Skeletal muscle cell (primary cell): ENCODE measurements at places on chromosomes 7 and 10.

- DNase-seq: no peak
Measured at GRCh38 chr7:66054063-66054462, 21.6 kb upstream of the ASL start.

- DNase-seq: no peak
Measured at GRCh38 chr10:62268027-62268398, 631 bp downstream of the RTKN2 start.

- no peak for DNase-seq
Measured at GRCh38 chr7:80387634-80388193, 124.2 kb downstream of the GNAT3 start.

- DNase-seq: no peak
Measured at GRCh38 chr10:132328738-132329137, 3.3 kb upstream of the LRRC27 start.

- DNase-seq: peak; percentile 90
Measured at GRCh38 chr10:77501152-77501845, 136.3 kb downstream of the KCNMA1 start.

DNA sequence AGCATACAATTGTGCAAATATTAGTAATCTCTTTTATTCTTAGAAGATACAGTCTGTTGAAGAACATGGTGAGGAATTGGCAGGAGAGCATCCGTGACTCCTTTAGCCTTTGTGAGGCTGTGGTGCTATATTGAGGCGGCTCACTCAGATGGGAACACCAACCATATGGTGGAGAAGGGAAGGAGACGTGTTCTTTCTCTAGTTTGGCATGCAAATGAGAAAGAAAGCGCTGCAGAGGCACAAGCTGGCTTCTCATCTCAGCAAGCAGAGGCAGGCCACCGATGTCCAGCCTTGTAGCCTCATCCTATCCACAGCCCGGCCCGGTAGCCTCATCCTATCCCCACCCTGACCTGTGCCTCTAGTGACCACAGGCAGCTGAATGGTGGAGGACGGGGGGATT, 288.3 kb downstream of the CAMK1D start:
- DNase-seq: no peak

- no peak for DNase-seq
Measured at GRCh38 chr10:1203216-1203615, 147.0 kb downstream of the WDR37 start.

DNA sequence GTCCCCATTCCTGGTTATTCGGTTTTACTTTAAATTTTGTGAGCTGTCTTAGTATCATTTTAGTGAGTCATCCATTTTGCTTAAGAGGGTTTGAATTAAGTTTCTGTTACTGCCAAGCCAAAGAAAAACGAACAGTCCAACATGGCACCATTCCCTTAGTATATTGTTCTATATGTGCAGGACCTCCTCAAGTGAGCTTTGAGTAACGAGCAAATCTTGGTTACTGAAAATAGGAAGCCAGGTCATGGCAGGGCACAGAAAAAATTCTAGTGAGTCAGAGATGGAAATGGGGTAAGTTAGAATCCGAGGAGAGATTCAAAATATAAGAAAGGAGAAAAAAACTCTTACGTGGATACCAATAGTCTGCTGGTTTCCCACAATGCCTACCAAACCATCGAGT, 292.9 kb downstream of the BAMBI start:
- peak; percentile 51 for DNase-seq

DNA sequence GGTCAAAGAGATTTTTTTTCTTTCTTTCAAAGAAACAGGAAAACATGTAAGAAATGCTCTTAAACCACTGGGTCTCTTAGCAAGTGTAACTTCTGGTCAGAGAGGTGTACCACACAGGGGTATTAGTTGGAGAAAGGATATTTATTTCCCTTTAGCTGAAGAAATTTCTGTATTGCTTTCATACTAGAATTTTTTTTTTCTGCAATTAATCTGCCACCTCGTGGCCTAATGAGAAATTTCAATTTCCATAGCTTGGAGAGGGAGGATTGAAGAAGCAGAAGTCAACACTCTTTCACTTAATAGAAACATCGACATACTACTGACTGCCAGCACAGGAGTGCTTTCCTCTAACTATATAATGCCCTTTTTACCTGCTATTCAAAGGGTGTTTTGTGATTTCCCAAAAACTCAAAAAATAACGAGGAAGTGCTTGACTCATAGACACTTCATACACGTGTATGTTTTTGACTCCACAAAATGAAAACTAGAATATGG, 177.6 kb upstream of the NAMPT start:
- DNase-seq: no peak

DNA sequence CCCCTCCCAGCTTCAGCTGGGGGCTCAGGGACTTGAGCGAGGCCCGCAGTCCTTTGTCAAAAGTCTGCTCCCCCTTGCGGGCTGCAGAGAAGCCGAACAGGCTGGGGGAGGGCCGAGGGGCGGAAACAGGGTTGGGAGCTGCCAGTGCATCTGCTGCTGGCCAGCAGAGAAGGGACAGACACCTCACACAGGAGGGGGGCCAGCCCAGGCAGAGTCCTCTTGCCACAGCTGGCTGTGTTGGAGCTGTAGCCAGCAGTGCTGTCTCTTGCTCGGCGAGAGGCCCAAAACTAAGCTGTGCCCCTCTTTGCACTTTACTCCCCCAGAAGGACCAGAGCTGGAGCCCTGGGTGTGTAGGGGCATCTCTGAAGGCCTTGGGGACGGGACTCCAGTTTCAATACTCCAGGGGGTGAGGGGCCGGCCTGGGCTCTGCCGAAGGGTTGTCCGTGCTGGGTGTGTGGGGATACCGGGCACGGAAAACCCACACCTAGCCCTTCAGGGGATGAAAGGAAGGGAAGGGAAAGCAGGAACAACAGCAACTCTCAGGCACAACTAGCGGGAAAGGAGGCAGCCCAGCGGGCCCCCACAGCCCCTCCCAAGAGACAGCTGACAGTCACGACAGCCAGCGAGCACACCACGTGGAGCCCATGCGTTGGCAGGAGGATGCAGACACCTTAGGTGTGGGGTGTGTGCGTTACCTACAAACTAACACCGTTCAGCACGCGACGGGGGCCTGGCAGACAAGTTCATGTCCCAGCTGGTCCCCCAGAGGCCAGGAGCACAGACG, 17.8 kb downstream of the YKT6 start:
- no peak for DNase-seq

DNA sequence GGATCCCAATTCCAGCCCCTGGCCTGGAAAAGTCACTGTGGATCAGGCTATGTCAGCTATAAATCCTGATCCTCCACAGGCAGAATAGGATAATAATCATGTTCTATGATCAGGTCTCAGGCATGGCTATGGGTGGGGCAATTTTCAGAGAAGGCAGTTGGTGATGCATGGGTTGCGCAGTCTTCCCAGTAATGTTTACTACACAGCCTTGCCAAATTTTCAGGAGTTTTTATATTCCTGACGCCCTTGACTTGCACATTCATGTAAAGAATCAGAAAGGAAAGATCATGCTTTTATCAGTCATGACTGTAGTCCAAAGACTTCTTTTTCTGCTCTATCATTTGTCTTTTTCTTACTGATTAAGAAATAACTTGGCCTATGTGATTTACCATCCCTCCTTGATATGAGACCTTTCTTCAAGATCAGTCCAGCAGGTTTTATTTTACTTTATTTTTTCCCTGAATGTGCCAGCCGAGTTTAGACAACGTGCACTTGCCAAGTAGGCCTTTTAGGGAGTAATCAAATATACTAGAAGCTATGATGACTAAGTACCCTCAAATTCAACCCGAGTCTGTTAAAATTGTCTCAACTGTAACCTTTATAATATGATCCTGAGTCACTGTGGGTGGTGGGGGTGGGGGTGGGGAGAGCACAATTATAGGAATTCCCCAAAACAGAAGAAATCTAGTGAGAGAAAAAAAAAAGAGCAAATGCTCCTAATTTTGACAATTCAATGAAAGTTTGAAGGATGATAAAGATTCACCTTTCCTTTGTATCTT, 31.9 kb downstream of the ARL4A start:
- peak; percentile 67 for DNase-seq

- no peak for DNase-seq
Measured at GRCh38 chr7:22093001-22093400, 147.3 kb upstream of the CDCA7L start.

DNA sequence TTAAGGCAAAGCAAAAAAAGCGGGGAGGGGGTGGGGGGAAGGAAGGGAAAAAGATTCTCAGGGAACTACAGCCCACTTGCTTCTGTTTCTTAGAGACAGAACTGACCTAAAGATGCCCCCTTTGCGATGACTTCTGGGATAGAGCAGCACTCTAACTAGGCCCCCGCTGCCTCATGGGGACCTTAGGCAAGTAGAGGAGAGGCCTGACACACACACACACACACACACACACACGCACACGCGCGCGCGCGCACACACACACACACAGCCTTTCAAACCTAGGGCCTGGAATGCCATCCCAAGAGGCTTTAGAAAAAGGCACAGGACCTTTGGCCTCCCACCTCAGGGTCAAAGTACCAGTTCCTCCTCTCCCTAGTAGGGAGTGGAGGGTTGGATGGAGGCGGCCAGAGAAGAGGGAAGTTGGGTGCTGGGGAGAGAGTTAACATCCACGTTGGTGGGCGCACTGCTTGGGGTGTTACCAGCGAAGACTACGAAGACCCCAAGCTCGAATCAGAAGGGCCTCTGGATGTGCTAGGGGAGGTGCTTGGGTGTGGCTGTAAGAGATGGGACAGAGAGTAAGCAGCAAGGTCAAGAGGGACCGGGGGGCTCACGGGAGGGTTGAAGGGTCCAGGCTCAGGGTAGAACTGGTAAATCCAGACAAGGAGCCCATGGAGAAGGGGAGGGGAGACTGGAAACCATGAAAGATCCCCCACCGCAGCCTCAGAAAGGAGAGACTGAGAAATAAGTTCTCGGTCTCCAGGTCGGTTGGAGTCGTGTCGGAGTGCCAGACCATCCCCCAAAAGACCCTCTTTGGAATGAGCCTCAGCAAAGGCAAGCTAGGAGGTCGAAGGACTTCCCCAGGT, 1.2 kb upstream of the COL1A2 start:
- DNase-seq: no peak

DNA sequence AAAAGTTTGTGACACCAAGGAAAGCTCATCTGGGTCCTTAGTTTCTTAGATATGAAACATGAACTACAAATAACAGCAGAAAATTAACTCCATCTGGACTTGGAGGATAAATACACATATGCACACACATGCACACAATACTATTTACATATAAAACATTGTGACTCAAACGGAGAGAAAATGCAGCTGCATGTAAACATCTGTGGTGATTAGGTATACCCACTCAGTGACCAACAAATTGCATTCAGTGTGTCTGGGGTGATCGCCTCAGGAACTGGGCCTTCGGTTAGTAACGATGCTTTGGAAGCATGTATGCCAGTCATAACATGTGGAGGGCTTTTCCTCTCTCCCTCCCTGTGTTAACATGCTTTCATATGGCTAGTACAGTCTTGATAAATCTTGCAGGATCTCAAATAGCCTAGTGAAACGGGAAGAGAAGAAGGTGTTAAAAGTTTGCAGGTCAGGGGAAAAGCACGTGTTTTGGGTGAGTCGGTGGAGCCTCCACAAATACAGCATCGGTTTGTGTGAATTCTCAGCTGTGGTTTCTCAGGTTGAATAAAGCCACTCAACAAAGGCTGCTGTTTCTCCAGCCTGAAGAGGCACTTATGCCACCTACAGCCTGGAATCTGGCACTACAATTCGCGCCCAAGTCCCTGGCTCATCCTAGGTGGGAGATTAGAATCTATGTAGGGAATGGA, 8.7 kb upstream of the GLRX3 start:
- DNase-seq: peak; percentile 19

DNA sequence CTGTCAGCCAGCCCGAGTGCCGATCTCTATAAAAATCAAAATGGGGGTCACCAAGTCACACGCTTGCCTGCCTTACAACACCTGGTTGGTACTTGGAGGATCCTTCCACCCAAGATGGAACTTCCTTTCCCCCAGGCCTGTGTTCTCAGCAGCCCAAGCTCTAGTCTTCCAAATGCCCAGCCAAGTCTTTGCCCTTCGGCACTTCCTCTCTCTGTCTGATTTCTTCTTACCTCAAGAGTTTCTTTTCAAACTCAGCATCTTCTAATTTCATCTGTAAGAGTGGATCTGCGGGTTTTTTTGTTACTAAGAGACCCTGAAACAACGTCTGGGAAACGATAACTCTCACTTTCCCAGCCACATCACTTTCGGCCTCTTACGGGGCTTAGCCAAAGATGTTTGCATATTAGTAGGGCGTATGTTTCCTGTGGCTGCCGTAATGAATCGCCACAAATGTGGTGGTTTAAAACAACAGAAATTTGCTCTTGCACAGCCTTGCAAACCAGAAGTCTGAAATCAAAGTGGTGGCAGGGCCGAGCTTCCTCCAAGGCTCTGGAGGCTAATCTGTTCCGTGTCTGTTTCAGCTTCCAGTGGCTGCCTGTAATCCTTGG, 219.9 kb downstream of the TCF7L2 start:
- no peak for DNase-seq

DNA sequence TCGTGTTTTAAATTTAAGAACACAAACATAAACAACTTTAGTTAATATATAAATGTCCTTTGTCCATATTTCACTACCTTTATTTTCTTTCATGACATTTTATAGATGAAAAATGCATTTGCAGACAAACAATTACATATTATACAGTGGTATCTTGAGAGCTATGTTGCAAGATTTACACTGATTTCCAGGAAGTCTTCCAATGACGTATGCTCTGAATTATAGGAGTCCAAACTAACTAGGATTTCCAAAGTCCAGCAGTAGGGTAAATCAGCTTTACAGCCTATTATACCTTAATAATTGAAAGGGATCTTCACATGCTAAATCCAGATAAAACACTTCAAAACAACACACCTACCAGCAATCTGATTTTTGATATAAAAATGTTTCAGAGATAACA, 69.4 kb downstream of the HYCC1 start:
- peak; percentile 24 for DNase-seq

GRCh38 chr10:110865186-110865808, 6.4 kb upstream of the PDCD4 start:
- DNase-seq: peak; percentile 67

GRCh38 chr7:132558815-132559214, 17.5 kb downstream of the PLXNA4 start:
- no peak for DNase-seq

DNA sequence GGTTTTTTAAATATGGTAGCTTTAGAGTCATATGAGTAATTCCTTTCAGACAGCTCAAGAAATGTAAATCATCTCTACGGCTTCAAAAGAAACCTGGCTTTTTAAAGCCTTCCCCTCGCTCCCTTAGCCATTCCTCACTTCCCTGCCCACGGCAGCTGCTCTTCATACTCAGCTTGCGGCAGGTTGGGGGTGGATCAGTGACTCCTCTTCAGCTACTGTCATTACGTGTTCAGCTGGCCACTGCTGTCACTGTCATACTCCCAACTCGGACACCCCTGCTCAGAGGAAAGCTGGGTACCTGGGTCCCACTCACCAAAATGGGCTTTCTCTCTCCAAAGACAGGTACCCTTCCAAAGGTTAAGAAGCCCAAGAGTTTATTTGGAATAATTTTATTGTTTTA, 6.6 kb downstream of the YWHAG start:
- no peak for DNase-seq

DNA sequence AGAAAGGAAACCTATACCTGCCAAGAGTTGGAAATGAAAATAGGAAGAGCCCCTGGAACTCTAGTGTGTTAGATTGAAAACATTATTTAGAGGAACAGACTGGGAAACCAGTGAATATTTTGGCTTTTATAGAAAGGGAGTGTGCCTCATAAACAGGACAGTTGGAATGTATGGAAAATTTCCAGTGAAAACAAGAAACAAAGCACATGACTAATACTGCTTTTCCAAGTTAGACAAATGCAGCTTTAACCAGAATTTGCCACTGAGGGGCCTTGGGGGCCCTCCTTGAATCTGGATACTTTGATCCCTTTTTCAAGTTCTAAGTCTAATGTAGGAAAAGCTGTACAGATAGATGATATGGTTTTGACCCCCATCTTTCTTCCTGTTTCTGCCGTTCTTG, 21.2 kb downstream of the ITGB8 start:
- no peak for DNase-seq

GRCh38 chr7:123492485-123492884, 41.9 kb downstream of the IQUB start:
- DNase-seq: no peak
